CD4-positive, CD25-positive, alpha-beta regulatory T cell (primary cell): ENCODE measurements at places on chromosomes 5 and 9. TPM values are rescaled to one million over a fixed set of nuclear protein-coding genes. Genes with fewer than 3 reads are reported as not detected.

- no peak for DNase-seq
These were observed 5.2 kb upstream of the FCN2 start for GRCh38 chr9:134875371-134875770.

DNA sequence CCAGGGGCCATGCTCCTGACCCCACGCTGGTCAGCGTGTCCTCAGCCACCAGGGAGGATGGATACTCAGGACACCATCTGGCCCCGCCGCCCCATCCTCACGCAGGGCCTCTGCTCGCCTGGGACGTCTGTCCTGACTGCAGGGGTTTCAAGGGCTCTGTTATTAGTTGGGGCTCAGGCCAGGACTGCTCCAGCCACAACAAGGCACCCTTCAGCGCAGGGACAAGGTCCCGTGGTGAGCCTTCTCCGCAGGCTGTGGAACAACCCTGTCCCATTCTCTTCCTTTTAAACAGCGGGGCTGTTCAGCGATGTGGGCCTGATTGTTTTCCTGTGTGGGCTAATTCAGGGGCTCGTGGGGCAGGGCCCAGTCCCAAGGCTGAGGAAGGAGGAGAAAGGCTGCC is 61.6 kb downstream of the SEMA4D start:
- DNase-seq = no peak

DNA sequence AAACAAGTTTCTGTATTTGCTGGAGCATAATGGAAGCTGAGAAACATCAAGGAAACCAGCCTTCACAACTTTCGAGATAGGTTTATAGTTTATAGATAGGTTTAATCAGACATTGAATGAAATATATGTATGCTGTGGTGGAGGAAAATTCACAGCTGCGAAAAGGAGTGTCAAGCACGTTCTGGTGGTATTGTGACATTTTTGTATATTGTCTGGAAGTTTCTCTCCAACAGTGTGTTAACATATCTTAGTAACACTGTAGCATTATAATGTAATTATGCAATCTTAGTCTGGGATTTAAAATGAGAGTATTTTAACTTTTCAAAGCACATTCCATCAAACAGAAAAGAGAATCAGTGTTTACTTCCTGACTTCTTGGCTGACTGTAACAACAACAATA is 50.0 kb downstream of the FCHO2 start:
- DNase-seq = no peak

DNA sequence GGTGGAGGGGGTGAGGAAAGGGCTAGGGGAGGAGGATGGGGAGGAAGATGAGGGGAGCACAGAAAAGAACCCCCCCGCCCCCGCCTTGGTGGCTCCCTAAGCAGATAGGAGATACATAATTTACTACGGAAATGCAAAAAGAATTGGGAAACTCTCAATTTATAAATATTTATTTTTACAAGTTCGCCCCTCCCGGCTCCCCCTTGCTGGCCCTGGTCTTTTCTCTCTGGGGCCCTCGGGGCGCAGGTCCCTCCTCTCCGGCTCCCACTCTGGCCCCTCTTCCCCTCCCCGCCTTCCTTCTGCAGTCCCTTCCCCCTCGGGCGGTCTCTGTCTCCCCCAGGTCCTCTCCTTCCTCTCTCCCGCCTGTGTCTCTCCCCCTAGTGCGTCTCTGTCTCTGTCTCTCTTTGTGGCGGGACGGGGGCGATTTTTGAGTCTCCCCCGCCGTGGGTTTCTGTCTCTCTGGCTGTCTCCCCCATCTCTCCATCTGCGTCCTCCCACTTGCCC is 173.6 kb upstream of the IER5L start:
- no peak for DNase-seq

LTC4S gene
- 0.81 TPM for polyA plus RNA-seq

PCDHGA1 gene
- not detected for polyA plus RNA-seq

CDKN2B gene
- polyA plus RNA-seq = 0.15 TPM

C9orf50 gene
- not detected for polyA plus RNA-seq

TAF11L5 gene
- polyA plus RNA-seq = not detected
